Erythroblast (primary cell): ENCODE measurements at places on chromosomes 5 and 9.

DNA sequence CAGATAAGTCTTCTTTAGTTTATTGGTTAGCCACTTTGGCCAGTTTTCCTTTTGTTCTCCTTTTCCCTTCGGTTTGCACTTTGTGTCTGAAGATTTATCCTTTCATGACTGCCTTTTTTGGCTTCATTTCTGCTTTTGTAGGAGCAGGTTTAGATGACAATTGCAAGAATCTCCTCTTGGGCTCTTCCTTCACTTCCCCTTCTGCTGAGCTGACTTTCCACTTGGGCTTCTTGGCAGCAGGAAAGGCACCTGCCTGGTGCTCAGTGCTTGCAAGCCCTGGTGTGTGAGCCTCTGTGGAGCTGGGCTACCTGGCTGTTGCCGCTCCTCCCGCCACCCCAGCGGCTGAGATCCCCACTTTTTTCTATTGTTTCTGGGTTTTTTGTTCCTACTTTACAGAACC lies 7.3 kb downstream of the CCDC112 start:
- no peak for DNase-seq

DNA sequence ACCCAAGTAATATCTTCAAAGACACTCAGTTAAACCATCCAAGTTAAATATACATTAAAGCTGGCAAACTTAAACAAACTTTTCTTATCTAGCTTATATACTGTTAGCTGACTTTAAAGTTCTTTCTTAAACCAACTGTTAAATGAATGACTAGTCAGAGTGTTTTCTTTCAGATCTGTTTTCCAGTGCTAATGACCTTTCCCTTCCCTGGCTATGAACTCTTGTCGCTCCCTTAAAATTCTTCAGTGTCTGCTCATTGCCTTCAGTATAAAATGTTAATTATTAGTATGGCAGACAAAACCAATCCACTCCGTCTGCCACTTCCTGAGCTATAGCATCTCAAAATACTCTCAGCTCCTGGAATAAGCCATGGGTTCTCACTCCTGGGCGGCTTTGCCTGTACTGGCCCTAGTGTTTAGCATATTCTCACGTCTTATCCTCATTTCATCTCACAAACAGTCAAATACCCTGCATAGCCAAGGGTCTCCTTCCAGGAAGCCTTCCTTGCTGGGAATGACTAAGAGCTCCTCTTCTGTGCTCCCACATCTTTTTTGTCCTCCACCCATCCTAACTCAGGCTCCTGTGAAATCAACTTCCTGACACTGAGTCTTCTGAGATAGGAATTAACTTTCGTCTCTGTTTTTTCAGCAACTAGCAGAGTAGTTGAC lies 87.7 kb downstream of the VCAN start:
- DNase-seq = no peak

DNA sequence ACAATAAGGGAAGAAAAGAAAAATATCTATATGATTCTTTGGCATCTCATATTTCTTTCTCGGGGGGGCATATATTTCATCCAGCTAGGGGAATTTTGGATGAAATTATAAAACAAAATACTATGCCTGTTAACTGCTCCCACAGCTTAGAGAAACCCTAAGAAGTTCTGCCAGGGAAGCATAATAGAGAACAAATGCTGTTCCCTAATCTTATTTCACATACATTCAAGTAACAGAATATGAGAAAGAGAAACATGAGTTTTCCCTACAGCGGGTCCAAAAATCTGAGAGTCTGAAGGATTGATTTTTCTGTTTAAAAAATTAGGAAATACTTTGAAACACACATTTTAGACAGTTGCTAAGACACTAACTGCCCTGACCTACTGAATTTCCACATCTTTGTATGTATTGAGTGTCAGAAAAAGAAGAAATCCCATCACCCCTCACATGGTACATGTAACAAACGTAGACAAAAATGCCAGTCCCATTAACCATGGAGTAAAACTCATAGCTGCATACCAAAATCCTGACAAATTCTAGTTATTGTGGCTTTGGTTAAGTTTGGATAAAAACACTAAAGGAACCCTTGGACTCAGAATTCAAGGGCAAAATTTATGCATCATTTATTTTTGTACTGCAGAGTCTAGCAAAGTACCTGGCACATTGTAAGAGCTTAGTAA lies 620.2 kb upstream of the DMAC1 start:
- DNase-seq = no peak

DNA sequence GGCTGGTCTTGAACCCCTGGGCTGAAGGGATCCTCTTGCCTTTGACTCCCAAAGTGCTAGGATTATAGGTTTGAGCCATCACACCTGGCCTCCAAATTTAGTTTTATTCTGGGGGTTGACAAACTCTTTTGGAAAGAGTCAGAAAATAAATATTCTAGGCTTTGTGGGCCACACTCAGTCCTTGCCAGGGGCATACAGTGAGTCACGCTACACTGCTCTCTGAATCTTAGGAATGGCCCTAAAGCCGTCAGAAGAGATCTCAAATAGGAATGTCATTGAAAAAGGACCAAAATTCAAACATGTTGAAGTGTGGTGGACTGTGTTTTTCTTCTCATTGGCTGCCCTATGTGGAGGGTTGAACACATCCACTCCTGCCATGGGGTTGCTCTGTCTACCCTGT lies 127.7 kb upstream of the BASP1 start:
- no peak for DNase-seq

GRCh38 chr5:178398901-178399700 lies 166.5 kb upstream of the PHYKPL start:
- DNase-seq = no peak

DNA sequence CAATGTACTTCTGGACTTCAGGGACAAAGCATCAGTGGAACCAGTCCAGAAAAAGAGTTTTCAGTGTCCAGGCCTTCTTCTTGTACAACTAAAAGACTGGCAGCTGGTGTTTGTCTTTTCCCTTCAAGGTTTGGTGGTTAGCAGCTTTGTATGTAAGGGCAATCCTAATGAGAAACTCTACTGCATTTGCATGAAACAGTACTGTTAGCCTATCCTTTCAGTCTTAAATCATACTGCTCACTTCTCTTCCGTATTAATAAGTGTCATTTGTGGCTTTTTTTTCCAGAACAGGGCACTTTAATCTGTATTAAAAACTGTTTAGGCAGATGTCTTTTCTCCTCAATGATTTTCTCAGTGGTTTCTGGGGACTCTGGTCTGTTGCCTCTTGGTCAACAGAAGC lies 48.9 kb downstream of the FAM174A start:
- DNase-seq = no peak

DNA sequence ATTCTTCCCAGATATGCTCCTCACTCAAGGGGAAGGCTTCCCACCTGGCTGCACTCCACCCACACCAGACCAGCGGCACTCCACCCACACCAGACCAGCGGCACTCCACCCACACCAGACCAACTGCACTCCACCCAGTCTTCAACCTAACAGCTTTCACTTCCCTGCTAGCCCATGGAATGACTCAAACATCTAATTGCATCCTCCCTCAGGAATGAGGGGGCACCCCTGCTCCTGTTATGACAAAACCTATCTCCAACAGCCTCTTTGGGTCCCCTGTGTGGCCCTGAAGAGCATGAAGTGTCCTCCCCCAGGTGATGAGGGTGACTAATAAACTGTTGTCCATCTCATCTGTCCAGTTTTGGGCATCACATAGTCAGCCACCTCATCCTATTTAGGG lies 556.6 kb upstream of the TUSC1 start:
- DNase-seq = no peak

GRCh38 chr5:150557509-150557872 lies 49.6 kb downstream of the NDST1 start:
- DNase-seq = no peak

- DNase-seq = no peak
Measured at GRCh38 chr9:134216449-134216951, 52.1 kb upstream of the RNU6ATAC start.

GRCh38 chr9:97857606-97858392 lies 4.8 kb downstream of the FOXE1 start:
- no peak for DNase-seq

DNA sequence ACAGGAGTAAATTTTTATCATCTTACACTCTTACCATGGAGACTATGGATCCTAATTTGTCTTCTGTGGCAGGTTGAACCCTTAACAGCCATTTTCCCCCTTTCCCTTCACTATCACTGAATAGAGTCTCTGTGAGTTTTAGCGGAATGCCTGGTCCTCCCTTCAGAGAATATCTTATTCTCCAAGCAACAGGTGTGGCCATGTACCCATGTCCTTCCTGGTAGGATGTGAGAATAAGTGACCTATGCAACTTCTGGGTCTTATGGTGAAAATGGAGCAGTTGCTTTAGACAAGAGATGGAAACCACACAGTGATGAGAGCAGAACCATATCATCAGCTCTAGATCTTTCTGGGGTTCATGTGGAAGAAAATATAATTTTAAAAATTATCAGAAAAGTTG lies 312.6 kb downstream of the MCTP1 start:
- no peak for DNase-seq

GRCh38 chr9:76289703-76290102 lies 104.5 kb downstream of the RFK start:
- no peak for DNase-seq
